Epithelial cell of alveolus of lung (primary cell): ENCODE measurements at places on chromosomes 2 and 18. TPM values are rescaled to one million over a fixed set of nuclear protein-coding genes. Genes with fewer than 3 reads are reported as not detected.

The CEBPZOS gene
- total RNA-seq: 15.4 and 33.1 TPM in 2 replicates

The GNLY gene
- 0.24 TPM in 1 of 2 replicates, not detected in the other for total RNA-seq

The HAAO gene
- total RNA-seq: 2.7 and 7.3 TPM in 2 replicates

The CCDC85A gene
- total RNA-seq: 0.78 TPM in 1 of 2 replicates, not detected in the other

The COLEC12 gene
- 4.0 and 8.8 TPM in 2 replicates for total RNA-seq

The HADHA gene
- total RNA-seq: 125 and 131 TPM in 2 replicates

The CGREF1 gene
- 1.2 and 4.6 TPM in 2 replicates for total RNA-seq

The REEP1 gene
- 0.13 and 0.40 TPM in 2 replicates for total RNA-seq

The MALL gene
- total RNA-seq: 1.6 and 6.2 TPM in 2 replicates

The RMDN2 gene
- 2.2 and 5.0 TPM in 2 replicates for total RNA-seq

The ZNF521 gene
- total RNA-seq: 15.4 and 36.2 TPM in 2 replicates

The ERBB4 gene
- total RNA-seq: under 0.01 TPM in 1 of 2 replicates, not detected in the other

The TRMT61B gene
- 6.9 and 13.7 TPM in 2 replicates for total RNA-seq

The KCTD1 gene
- total RNA-seq: 14.4 and 20.3 TPM in 2 replicates
